ENCODE measurements at places on chromosomes 12 and 14.

GRCh38 chr12:95870897-95871296 lies 12.1 kb downstream of the SNRPF start:
- DNase-seq: no peak

DNA sequence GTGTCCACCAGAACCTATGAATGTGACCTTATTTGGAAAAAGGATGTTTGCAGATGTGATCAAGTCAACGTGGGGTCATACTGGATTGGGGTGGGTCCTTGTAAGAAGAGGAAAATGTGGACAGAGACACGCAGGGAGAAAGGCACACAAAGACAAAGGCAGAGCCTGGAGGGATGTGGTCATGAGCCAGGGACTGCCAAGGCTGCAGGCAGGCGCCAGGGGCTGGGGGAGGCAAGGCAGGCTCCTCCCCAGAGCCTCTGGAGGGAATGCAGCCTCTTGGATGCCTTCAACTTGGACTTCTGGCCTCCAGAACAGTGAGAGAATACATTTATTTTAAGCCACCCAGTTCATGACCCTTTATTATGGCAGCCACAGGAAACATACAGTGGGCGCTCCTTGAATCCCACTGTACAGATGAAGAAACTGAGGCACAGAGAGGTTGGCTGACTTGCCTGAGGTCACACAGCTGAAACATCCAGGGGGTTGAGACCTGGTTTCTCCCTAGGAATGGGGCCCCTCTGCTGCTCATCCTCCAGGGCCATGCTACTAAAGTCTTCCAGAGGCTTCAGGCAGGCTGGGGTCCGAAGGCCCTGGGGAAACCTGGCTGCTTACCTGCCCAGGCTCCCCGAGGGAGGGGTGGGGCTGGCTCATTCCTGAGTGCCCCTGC lies 99.7 kb downstream of the RFLNA start:
- DNase-seq: no peak

DNA sequence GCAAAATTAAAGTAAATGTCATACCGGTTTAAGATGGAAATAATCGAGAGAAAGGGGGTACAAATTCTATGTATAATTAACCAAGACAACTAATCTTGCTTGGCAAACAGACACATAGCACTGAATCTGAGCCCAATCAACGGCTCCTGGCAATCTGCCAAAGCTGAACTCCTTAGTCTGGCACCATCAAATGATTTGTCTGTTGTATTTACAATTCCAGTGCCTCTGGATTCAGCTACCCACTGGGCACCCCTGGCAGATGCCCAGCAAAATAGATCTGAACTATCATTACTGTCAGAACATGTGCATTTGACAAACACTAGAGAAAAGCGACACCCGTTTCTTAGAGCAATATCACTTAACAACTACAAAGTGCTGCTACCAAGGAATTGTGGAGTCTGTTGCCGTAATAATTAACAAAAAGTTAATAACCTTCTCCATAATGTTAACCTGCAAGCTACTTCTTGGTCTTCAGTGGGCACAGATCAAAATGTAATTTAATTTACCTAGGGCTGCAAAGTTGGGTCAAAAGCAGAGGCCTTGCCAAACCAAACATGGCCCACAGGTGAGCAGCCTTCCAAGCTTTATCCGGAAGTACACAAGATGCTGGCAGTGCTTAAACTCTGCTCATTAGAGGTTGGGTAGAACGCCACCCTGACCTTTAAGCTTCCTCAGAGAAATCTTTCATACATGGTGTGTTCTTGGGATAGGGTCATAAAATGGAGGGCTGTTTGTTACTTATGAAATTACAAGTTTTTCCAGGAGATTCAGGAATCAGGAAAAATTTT lies 7.6 kb downstream of the EGLN3 start:
- no peak for DNase-seq

DNA sequence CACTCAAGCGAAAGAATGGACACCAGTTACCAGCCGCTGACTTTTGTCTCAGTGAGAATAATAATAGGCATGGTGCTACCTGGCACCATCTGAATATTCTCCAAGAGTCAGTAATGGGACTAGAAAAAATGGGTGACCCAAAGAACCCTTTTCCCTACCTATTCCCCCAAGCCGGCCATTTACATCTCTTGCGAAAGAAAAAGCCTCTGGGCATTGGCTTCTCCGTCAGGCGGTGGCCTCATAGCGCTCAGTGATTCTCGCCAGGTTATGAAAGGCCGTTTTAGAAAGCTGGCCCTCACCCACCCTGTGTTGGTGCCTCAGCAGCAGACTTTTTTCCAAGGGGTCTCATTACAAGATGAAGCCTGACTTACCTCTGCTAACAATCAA lies 523 bp upstream of the SLC6A15 start:
- no peak for DNase-seq

Data from NCI-H226 (cell line).